ENCODE measurements at places on chromosomes 7 and 10.

DNA sequence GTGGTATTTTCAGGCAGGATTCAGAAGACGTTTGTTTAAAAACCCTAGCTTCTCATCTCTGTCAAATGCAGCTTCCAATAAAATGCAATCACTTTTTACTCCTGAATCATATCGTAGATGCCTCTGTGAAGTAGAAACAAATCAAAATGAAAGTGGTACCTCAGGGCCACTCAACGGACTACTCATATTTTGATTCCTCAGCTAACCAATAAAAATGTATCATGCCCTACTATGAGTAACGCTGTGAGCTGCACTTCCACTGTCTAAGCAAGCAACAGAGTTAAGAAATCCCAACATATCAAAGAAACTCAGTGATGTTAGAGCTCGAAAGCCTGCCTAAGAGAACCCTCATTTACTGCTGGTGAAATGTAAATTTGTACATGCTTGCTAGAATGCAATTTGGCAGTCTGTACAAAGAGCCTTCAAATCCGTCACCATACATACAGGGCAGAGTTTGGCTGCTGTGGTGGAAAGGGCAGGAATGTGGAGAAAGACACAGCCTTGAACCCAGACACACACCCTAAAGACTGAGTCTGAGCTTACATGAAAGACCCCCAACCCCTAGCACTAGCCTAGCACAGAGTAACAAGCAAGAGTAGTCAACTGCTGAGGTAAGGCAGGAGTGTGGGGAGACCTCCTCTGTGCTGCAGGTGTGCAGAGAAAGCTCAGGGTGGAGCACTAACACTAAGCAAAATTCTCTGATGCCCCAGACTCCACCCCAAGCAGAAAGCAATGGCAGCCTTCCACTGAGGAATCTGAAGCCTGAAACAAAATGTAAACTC lies 151.5 kb downstream of the ANK3 start:
- DNase-seq = peak; percentile 20

DNA sequence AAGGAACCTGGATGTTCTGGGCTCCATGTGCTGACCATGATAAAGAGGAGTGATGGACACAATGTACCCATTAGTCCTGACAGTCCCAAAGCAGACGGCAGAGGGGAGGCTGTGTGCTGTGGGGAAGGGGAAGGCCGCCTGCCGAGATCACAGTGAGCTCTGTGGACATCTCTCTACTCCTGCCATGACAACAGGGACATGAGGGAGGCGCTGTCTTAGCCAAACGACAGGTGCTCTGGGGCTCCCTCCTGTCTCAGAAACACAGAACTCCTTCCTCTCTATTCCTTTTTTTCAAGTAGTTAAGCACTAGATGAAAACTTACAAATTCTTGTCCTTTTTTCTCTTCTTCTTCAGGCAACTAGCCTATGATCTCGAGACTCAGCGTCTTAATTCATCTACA lies 113.1 kb downstream of the RNF32 start:
- no peak for DNase-seq

GRCh38 chr7:65235586-65235985 lies 138.1 kb upstream of the ZNF92 start:
- DNase-seq = no peak

DNA sequence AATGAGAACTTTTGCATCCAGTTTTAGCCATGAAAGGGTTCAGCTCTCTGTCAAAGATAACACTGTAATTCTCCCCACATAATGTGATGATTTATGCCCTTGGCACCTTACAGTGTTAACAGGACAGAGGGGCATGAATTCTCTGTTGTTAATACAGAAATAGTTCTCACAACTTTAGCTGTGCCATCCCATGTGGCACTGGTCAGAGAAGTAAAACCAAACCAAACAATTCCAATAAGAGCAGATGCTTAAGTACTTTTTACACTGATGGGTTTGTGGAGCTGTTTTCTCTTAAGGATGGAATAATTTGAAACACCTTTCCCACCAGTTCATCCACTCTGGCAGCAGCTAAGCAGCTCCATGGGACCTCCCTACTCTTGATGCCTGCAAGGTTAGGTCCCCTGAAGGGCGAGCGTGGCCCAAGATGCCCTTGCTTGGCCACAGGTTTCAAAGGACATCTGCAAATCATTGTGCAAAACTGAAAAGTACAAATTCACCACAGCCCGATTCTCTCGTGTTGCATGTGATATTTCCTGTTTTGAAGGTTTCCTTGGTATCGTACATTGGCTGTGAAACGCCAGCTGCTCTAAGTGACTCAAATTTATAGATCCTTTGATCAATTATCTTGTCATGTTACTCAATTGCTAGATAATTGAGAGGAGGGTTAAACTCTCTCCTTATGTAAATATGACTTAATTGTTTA lies 82.5 kb upstream of the CREB5 start:
- no peak for DNase-seq
